Heart right ventricle (tissue), 16 donors: ENCODE measurements at places on chromosomes 1 and 21. TPM values are rescaled to one million over a fixed set of nuclear protein-coding genes. Genes with fewer than 3 reads are reported as not detected.

The GRIK3 gene
- total RNA-seq = 0.53 TPM

The C8B gene
- total RNA-seq = not detected

The C1orf185 gene
- total RNA-seq = not detected

The LMX1A gene
- not detected for total RNA-seq

DNA sequence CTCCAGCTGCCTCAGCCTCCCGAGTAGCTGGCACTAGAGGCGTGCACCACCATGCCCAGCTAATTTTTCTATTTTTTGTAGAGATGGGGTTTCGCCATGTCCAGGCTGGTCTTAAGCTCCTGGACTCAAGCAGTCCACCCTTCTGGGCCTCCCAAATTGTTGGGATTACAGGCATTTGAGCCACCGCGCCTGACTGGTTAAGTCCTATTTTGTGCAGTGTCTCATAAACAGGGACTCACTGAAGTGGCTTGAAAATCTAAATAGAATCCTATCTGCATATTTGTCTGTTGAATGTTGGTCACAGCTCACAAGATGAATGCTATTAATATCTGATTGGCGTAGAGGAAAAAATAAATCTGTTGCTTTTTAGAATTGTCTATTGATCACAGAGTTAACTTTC is 5.9 kb upstream of the CHAF1B start:
- no peak for DNase-seq

- DNase-seq = no peak
Observed at GRCh38 chr21:29674343-29674742, 265.5 kb downstream of the GRIK1 start.

DNA sequence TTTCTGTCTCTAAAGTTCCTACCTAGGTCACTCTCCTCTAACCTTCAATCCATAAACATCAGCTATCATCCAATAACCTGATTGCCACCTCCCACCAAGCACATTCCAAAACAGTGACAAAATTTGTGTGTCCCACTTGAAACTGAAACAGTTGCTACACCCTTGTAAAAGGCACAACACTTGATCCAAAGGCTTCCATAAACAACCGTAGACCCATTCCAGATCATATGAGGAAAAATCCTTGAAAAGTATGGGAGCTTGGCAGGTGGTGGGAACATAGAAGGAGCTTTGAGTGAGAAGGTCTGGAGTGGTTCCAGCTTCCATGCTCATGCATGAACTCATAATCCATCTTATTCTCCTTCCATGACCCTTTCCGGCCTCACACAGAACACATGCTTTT is 82.0 kb upstream of the ATP1A1 start:
- DNase-seq = no peak

- DNase-seq = no peak
Observed at GRCh38 chr1:222077206-222077605, 335.3 kb upstream of the DUSP10 start.

GRCh38 chr21:40587736-40588346 is 259.1 kb downstream of the DSCAM start:
- no peak for DNase-seq

DNA sequence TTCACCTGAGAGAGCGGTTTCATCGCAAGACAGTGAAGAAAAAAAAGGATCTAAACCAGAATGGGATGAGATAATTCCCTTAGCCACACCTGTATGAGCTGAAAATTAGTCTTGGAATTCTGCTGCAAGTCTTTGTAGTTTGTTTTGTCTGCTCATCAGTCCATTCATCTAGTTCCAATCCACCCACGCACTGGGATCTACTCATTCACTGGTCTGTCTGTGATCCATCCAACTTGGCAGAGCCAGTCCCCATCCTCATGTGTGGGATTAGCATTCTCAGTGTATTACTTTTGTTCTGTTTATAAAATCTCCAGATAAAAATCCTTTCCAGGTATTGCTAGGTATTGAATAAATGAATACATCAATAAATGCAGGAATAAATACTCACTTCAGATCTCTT is 266.5 kb upstream of the USP24 start:
- no peak for DNase-seq

GRCh38 chr1:79726321-79726720 is 719.8 kb upstream of the ADGRL4 start:
- no peak for DNase-seq

GRCh38 chr1:185681034-185681633 is 53.1 kb upstream of the HMCN1 start:
- DNase-seq = no peak

DNA sequence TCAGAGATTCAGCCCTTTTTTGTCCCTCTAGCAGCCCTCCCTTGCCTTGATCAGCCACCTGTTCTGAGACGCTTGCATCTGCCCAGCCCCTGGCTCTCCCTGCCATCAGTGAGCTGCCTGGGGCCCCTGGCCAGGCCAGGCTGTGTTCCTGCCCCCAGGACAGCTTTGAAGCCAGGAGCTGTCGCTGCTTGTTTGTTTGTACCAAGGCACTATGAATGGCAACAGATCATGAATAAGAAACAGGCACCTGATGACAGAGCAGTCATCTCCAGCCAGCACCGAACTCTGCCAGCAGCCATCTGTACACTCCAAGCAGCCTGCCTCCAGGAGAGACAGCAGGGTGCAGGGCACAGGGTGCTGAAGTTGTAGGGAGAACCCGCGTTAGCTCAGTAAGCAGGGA is 8.1 kb upstream of the VWA5B1 start:
- DNase-seq = peak; percentile 39

- no peak for DNase-seq
Observed at GRCh38 chr1:3919706-3920105, 19.6 kb upstream of the C1orf174 start.

DNA sequence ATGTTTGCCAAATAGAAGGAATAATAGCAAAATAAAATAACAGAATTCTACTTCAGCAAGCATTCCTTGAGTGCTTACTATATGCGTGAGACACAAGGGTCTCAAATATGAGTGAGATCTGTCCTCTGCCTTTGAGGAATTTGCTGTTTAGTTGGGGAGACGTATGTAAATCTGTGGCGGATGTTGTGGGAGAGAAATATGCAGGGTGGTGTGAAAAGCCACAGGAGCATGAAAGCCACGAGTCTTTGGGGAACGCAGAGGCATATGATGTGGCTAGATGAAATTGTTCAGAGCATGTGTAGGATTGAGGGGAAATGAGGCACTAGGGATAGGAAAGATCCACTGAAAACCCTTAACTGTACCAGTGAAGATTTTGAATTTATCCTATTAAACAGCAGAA is 244.4 kb downstream of the PBX1 start:
- DNase-seq = no peak

GRCh38 chr21:28127175-28127785 is 865.4 kb downstream of the LTN1 start:
- DNase-seq = no peak
